ENCODE measurements at places on chromosomes 6 and 20.

GRCh38 chr6:131065824-131066171 is 2.8 kb upstream of the EPB41L2 start:
- DNase-seq = no peak

DNA sequence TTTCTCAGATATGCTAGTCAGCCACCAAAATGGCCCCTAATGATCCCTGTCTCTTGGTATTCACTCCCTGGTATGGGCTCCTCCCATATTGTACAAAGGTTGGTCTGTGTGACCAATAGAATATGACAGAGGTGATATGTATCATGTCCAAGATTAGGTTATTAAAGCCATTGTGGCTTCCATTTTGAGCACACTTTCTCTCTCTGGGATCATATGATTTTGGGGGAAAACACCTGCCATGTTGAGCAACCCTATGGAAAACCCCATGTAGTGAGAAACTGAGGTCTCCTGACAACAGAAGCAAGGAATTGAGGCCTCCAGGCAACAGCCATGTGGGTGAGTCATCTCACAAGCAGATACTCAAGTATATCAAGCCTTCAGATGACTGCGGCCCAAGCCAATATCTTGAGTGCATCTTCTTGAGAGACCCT is 7.1 kb upstream of the ZNF318 start:
- DNase-seq = no peak

DNA sequence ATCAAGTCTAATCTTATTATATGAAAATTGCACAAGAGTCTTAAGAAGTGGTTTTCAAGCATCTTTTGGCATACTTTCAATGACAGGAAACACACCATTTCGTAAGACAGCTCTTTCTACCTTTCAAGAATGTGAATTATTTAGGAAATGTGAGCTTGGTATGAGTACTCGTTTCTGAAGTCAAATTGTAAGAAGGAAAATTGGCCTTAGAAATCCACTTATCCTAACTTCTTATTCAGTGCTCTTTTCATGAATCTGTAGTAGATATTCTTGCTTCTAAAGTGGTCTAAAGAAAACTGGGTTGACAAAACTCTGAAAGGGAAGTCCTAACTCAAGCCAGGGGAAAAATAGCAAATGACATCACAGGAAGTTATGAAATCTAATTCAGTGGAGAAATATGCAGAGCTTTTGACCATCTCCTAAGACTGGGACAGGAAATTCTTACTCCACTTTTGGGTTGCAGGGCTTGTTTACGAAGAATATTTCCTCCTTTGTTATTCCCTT is 38.5 kb upstream of the OGFRL1 start:
- peak; percentile 26 for DNase-seq

- DNase-seq = peak; percentile 2
These were observed at the start of gene CST9L for GRCh38 chr20:23568320-23568970. Gene CST9L, minus strand, starts transcription at chr20:23568484. Its CDS starts 34 bp downstream, at chr20:23568450.

- DNase-seq = no peak
These were observed 16.7 kb upstream of the MAPRE1 start for GRCh38 chr20:32803092-32803491.

All from urothelium cell line (cell line).